ENCODE measurements at places on chromosomes 7 and 10. TPM values are rescaled to one million over a fixed set of nuclear protein-coding genes. Genes with fewer than 3 reads are reported as not detected.

MEIG1 gene
- 0.92 TPM for total RNA-seq

SEM1 gene
- total RNA-seq: 42.6 TPM

DNA sequence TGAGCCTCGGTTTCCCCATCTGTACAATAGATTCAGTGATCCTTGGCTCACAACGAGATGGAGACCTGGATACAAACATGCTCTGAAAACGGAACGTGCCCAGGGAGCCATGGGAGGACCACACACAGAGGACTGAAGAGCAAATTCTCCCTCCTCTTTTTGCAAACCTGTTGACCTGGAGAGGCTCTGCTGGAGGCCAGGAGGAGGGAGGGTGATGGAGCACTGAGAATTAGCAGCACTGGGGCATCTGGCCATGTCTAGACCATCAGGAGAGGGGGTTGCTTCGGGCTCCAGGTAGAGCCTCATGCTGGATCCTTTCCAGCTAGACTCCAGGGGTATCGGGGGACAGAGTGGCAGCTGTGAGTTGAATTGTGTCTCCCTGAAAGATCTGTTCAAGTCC is 97.4 kb upstream of the GPR26 start:
- no peak for DNase-seq

GRCh38 chr7:6290319-6290741 is 17.9 kb upstream of the CYTH3 start:
- DNase-seq: no peak

DNA sequence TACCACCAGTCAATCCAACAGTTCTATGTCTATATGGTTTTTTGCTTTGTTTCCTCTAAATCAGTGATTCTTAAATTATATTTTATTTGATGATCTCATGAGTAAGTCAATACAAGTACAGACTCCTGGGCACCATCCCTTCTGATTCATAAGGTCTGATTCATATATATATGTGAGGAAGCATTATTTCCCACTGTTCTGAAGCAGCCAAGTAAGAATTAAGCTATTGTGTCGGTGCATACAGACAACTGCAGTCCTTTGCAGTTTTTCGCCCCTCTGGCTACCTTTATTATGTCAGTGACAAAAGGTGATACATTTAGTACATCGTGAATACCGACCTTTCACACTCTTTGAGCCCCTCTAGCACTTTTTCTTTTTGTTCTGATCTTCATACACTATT is 1079.6 kb upstream of the C7orf33 start:
- no peak for DNase-seq

GRCh38 chr7:31882187-31882586 is 188.0 kb downstream of the PDE1C start:
- no peak for DNase-seq

STOX1 gene
- total RNA-seq: 0.64 TPM

DNA sequence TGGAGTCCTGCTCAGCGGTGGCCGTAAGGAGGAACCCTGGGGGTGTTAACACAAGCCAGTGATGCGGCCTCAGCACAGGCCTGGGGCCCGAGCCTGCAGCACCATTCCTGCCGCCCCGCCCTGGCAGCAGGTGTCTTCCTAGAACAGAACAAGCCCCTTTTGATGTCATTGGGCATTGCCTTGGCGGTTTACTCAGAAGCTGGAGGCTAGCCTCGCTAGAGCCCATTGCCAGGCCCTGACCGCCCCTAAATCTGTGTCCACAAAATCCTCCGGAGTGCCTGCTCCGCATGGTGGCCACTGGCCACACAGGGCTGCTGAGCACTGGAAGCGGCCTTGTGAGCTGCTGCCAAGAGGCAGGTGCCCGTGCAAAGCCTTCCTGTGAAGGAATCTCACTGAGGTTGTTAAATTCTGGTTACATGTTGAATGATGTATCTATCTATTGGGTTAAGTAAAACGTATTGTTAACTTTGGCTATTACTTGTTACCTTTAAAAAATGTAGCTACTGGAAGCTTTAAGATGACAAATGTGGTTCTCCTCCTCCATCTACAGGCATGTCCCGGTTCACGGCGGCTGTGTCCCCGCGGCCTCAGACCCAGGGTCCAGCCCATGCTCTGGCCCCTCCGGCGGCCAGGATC is 1.2 kb upstream of the INPP5A start:
- DNase-seq: no peak

DNA sequence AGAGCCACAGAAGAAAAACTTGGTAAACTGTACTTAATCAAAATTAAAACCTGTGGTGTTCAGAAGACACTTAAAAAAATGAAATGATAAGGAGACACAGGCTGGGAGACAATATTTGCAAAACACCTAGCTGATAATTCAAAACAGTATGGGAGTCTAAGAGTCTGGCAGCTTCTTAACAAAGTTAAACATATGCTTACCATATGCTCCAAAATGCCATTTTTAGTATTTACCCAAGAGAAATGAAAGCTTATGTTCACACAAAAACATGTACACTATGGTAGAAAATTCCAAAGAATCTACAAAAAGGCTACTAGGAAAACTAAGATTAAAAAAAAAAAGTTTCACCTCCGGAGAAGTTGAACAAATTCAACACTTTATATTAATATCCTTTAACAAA is 48.6 kb downstream of the ITGB1 start:
- DNase-seq: no peak

DNA sequence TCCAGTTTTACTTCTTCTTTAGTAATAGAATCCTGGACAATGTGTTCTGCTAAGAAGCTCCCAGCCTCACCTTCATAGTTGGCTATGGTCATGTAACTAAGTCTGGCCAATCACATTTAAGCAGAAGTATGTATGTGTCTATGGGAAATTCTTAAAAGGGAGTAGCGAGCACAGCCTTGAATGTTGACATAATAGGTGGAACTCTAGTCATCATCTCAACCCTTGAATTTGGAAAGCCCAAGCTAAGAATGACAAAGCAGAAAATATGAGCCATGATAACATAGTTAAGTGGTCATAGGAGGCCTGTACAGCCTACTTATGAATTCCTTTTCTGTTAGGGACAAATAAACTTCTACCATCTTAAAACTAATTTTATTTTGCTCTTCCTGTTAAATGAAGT is 134.1 kb downstream of the MAGI2 start:
- DNase-seq: no peak

NCF1 gene
- 2.5 TPM for total RNA-seq

CCSER2 gene
- 43.8 TPM for total RNA-seq

C7orf57 gene
- 1.1 TPM for total RNA-seq

DNA sequence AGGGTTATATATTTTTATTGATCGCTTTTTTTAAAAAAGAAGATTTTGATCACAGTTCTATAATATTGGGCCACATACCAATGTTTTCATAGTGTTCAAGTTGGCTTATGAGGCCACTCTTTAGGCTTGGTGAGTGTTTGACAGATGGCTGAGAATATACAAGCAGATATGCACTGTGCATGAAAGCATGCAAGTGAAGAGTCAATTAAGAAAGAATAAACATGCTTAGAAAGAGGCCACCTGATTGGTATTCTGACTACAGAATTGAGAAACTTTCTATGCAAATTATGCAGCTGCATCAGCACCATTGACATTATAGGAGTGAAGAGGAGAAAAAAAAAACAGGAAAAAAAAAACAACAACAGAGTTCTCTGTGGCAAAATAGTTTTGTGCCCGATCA is 39.9 kb downstream of the CABCOCO1 start:
- DNase-seq: no peak

DNA sequence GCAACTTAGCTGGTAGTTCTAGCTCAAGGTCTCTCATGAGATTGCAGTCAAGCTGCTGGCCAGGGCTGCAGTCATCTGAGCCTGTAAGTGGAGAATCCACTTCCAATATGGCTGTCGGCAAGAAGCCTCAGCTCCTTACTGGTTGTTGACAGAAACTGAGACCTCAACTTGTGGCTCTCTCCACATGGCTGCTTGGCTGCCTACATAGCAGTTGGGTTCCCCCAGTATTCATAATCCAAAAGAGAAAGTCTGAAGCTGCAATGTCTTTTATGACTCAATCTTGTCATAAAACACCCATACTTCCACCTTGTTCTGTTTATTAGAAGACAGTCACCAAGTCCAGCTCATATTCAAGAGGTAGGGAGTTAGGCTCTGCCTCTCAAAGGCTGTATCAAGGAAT is 334.9 kb upstream of the KMT2E start:
- DNase-seq: no peak

GRCh38 chr7:36064676-36065075 is 88.4 kb upstream of the EEPD1 start:
- DNase-seq: no peak

- no peak for DNase-seq
Observed at GRCh38 chr10:34709637-34710390, 105.3 kb downstream of the PARD3 start.

DNA sequence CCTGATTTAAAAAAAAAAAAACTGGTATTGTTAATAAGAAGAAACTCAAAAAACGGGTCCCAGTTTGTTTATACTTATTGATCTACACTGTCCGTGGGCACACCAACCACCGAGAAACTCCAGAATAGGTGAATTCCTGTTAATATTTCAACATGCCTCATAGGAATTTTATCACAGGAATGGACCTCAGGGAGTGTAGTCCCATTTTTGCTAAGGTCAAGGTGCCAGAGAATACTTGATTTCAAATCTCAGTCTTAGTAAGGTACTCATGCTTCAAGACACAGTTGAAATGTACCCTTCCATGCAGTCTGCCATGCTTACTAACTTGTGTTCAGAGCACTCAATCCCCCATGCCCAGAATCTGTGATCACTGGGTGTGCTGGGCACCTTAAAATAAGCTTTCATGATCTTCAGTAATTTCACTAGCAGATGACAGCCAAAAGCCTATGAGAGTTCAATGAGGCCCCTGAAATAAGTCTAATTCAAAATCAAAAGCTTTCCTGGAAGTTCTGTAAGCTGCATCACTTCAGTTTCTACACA is 385.7 kb downstream of the TNS3 start:
- no peak for DNase-seq

GRCh38 chr7:79453266-79453557 is 255 bp downstream of the MAGI2 start:
- DNase-seq: no peak

DNA sequence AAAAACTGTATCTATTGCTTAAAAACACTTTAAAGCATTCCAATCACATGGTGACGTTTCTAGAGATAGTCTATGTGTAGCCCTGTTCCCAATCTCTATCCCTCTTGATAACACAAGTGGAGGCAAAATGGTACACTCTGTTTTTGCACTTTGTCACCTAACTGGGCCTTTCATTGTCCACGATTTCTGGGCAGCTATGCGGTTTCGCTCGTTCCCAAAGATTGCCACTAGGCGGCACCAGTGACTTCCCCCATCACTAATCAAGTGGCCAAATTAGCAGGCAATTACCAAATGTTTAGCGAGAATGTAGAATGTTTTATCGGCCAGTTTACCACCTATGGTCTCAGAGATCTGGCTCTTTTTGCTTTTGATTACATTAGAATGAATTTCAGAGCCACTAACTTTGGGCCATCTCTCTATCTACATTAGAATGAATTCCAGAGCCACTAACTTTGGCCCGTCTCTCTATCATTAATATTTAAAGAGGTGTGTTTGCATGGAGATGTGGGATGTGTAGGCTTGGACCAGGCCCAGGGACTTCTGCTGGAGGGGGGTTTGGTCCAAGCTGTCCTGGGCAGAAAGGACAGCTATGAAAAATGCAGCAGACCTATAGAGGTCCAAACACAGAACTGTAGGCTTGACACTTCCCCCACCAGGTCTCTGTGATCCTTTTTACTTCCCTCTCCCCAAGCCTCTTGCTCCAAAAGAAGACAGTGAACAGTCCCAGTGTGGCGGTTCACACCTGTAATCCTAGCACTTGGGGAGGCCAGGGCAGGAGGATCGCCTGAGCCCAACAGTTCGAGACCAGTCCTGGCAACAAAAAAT is 90.1 kb downstream of the EPC1 start:
- DNase-seq: peak; percentile 63

- no peak for DNase-seq
Observed at GRCh38 chr10:46516660-46517416, 39.6 kb downstream of the GPRIN2 start.

FOXP2 gene
- total RNA-seq: not detected

SPACDR gene
- 1.0 TPM for total RNA-seq

JCAD gene
- total RNA-seq: 0.02 TPM

DNA sequence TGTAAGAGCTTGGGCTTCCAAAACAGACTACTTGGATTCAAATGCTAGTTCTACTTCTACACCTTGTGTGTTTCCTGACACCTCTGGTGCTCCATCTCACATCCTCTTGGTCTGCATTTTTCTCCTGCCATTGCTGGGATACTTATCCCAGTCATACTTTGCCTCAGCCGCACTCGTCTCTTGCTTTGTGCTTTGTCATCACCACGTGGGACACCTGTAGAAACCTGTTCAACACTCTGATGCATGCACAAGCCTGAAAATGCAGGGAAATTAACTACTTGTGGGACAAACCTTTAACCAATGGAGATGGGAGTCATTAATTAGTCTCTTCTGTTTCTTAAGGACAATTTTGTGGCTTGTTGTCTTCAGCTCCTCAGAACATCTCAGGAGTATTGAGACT is 94.2 kb upstream of the PHYHIPL start:
- no peak for DNase-seq

CALML5 gene
- total RNA-seq: not detected

GRCh38 chr10:64535131-64535867 is 1014.1 kb downstream of the REEP3 start:
- DNase-seq: no peak

GRCh38 chr7:139855498-139856270 is 26.6 kb downstream of the TBXAS1 start:
- peak; percentile 3 for DNase-seq

GIMAP7 gene
- 36.1 TPM for total RNA-seq

CAMK1D gene
- total RNA-seq: 11.9 TPM

- no peak for DNase-seq
Observed at GRCh38 chr7:2204446-2204845, 28.3 kb downstream of the MAD1L1 start.

ASZ1 gene
- total RNA-seq: not detected

UNCX gene
- total RNA-seq: not detected

DNA sequence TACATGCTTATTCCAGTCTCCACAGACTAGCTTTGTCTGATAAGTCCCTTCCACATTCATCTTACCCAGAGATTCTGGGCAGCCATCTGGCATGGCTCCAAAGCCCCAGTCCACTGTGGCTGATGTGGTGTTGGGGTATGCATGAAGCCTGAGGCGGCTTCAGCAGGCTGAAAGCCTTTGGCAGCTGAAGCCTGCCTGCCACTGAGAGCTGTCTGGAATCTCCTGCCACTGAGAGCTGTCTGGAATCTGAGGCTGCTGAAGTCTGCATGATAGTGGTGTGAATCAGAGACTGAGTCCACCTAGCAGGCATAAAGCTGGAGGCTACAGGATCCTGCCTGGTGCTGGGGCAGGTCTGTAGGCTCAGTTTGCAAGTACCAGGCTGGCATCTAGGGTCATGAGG is 87.1 kb downstream of the DYNC1I1 start:
- DNase-seq: no peak

All from activated naive CD8-positive, alpha-beta T cell treated with anti-CD3 and anti-CD28 coated beads for 36 hours (primary cell).